ENCODE measurements at places on chromosomes 11 and 22. TPM values are rescaled to one million over a fixed set of nuclear protein-coding genes. Genes with fewer than 3 reads are reported as not detected.

DNA sequence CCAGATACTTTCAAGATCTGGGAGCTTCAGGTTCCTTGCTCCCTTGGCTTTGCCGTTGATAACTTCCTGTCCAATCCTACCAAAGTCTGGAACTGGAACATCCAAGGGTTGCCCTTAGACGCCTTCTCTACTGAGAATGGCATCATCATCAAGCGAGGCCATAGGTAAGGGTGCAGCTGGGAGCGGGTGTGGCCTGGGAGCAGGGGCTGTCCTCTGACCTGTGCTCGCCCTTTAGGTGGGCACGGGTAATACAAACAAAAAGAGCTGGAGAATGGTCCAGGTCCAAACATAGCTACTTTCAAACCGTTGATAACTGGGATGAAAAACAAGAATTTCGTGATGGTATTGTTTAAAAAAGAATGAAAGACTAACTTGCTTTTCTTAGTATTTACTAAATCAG is 25.0 kb downstream of the CASP12 start:
- no peaks in the 10 kb centered on the region for H3K36me3 ChIP-seq
- no peak overlapping the region for H3K4me3 ChIP-seq
- H3K27me3 ChIP-seq = no peaks in the 10 kb centered on the region
- H3K4me1 ChIP-seq = no peaks in the 10 kb centered on the region

- no peaks in the 10 kb centered on the region for H3K27me3 ChIP-seq
- peak overlapping the region; percentile 37 for H3K4me3 ChIP-seq
- peak overlapping the region; percentile 90 for H3K27ac ChIP-seq
- H3K4me1 ChIP-seq = peaks cover 54% of the 10 kb centered on the region
These were observed 17.0 kb upstream of the KCTD14 start for GRCh38 chr11:78039919-78040671.

DNA sequence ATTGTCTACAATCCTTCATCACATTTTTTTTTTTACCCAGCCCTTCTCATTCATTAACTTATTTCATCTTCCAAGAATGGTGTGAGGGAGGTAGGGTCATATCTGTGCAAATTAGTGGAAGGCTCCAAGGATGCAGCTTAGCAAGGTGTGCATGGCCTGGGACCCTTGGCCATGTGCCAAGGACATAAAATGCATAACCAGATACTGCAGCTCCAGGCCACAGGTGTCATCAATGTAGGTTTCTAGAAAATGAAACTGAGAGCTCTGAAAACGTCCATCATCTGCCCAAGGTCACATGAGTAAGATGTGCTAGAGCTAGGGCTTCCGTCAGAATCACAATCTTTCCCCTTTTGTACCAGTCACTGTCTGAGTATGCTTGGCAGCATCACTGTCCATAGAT is 29.8 kb downstream of the ANKK1 start:
- peaks cover 99% of the 10 kb centered on the region for H3K27me3 ChIP-seq
- no peak overlapping the region for H3K4me3 ChIP-seq
- DNase-seq = no peak
- no peaks in the 10 kb centered on the region for H3K4me1 ChIP-seq
- no peak overlapping the region for H3K27ac ChIP-seq
- H3K36me3 ChIP-seq = no peaks in the 10 kb centered on the region

DNA sequence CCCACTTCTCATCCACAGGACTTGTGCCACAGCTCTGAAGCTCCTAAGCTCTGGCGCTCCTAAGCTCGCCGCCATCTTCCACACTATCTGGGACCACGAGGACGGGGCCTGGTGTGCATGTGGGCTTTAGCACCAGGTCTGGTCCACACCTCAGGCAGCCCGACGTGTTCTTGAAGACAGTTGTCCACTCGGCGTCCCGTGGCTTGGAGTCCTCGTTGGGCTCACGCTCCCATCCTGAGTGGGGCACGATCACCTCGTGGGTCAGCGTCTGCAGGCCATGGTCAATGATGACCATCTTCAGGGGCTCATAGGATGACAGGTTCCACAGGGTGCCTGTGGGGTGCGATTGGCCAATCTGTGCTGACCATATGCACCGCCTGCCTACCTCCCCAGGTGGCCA is 37.1 kb upstream of the TXNRD2 start:
- no peak overlapping the region for H3K4me3 ChIP-seq
- no peak overlapping the region for H3K27ac ChIP-seq

DNA sequence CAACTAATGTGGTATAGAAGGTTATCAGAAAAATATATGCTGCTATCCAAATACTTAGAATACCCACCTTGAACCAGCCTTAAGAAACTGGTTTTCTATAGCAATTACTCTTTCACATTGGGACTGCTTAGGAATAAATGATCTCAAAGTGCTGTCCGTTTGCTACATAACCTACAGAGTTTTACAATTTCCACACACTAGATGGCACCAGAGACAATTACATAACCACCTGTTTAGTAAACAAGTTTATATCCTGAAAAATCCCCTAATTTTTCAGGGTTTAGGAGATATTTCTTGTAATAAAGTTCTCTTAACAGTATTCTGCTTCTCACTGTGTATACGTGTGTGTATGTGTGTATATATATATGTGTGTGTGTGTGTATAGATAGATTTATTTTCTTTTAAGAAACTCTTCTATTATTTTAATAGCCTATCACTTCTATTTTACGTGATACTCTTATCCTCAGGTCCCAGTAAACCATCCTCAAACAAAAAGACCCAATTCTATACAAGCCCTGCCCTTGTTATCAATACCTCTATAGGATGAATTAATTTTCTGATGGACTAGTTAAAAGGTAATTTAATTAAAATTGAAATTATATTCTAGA is 6.7 kb upstream of the OR5I1 start:
- DNase-seq = no peak
- H3K36me3 ChIP-seq = no peaks in the 10 kb centered on the region
- H3K4me1 ChIP-seq = no peaks in the 10 kb centered on the region
- H3K4me3 ChIP-seq = no peak overlapping the region

GRCh38 chr11:114163229-114163631 is 103.7 kb downstream of the ZBTB16 start:
- no peaks in the 10 kb centered on the region for H3K36me3 ChIP-seq
- no peak overlapping the region for H3K4me3 ChIP-seq
- H3K27ac ChIP-seq = no peak overlapping the region
- H3K4me1 ChIP-seq = peaks cover 25% of the 10 kb centered on the region

- H3K36me3 ChIP-seq = no peaks in the 10 kb centered on the region
- H3K4me1 ChIP-seq = no peaks in the 10 kb centered on the region
- no peaks in the 10 kb centered on the region for H3K27me3 ChIP-seq
- no peak overlapping the region for H3K27ac ChIP-seq
- no peak for DNase-seq
These were observed 1240.7 kb downstream of the FAM181B start for GRCh38 chr11:81492923-81493445.

GRCh38 chr22:49958931-49959781 is 1.4 kb upstream of the PIM3 start:
- DNase-seq = no peak
- H3K4me3 ChIP-seq = peak overlapping the region; percentile 97
- peaks cover 34% of the 10 kb centered on the region for H3K4me1 ChIP-seq
- peak overlapping the region; percentile 66 for H3K27ac ChIP-seq

GRCh38 chr11:116534270-116534975 is 238.4 kb downstream of the BUD13 start:
- no peak overlapping the region for H3K27ac ChIP-seq
- H3K4me3 ChIP-seq = no peak overlapping the region
- H3K27me3 ChIP-seq = peaks cover 99% of the 10 kb centered on the region

DNA sequence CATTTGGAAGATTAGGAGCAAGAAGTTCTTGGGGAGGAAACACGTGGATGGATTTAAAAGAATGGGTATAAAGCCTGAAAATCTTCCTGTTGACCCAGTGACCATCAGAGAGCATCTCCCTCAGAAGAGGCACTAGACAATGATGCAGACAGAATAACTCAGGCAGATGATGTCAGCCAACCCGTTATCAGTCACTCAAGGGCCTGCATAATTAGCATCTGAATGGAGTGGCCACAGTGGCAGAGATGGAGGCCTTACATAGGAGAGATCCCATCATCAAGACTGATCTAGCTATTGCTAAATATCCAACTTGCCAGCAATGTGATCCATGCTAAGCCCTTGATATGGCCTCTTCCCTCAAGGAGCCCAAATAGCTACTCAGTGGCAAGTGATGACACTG is 70.7 kb upstream of the CD82 start:
- H3K27ac ChIP-seq = no peak overlapping the region
- H3K4me3 ChIP-seq = no peak overlapping the region
- H3K4me1 ChIP-seq = no peaks in the 10 kb centered on the region
- peaks cover 34% of the 10 kb centered on the region for H3K27me3 ChIP-seq
- no peaks in the 10 kb centered on the region for H3K36me3 ChIP-seq
- no peak for DNase-seq

- H3K36me3 ChIP-seq = no peaks in the 10 kb centered on the region
- no peak overlapping the region for H3K4me3 ChIP-seq
- DNase-seq = peak; percentile 89
- peaks cover 32% of the 10 kb centered on the region for H3K4me1 ChIP-seq
- no peaks in the 10 kb centered on the region for H3K27me3 ChIP-seq
- peak overlapping the region; percentile 51 for H3K27ac ChIP-seq
These were observed 27.6 kb upstream of the LRRC10B start for GRCh38 chr11:61480994-61481335.

DNA sequence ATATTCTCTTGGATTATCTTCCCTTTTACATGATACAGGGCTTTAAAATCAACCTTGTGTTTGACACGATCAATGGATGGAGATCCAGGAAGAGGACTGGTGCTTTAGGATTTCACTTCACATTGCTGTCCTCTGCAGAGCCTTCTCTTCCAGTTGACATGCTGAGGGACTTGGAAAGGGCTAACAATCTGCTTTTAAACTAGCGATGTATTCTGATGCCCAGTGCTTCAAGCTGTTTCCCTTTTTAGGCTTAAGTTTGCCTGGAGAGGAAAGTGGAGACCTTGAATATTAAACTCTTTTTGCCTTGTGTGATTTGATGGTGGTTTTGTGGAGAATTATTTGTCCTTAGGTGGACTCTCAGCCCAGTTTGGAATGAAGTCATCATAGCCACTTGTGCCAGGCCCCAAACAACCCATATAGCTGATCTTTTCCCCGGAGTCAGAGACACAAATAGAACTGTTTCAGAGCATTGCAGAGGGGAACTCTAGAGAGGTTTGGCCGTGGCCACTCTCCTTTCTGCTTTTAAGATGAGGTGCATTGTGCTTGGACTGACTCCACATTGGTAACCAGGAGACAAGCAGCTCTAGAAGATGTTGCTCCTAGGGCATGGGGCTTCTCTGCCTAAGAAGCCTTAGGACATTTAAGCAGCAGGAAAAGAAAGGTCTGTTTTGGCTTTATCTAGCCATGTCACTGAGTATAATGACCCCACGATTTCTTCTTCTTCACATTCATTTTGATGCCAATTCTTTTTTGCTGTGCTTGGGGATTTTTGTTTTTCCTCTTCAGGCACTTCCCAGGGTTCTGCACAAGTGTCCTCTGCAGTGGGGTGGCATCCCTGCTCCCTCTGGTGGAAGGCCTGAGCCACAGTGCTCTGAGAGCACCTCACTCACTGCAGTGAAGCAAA is 152.8 kb downstream of the NCAM1 start:
- no peaks in the 10 kb centered on the region for H3K4me1 ChIP-seq
- no peaks in the 10 kb centered on the region for H3K27me3 ChIP-seq
- peak; percentile 49 for DNase-seq
- no peak overlapping the region for H3K4me3 ChIP-seq
- no peaks in the 10 kb centered on the region for H3K36me3 ChIP-seq
- H3K27ac ChIP-seq = no peak overlapping the region

DNA sequence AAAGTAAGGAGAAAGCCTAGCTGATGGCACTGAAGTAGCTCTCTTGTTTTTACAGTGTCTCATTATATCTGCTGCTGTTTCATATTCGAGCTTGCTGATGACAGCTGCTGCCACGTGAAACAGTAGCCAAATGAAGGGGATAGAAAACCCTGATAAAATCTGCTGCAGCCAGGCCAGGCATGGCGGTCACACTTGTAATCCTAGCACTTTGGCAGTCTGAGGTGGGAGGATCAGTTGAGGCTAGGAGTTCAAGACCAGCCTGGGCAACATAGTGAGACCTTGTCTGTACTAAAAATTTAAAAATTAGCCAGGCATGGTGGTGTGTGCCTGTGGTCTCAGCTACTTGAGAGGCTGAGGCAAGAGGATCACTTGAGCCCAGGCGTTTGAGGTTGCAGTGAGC is 13.4 kb downstream of the IFT46 start:
- H3K4me1 ChIP-seq = no peaks in the 10 kb centered on the region
- H3K27me3 ChIP-seq = no peaks in the 10 kb centered on the region
- no peaks in the 10 kb centered on the region for H3K36me3 ChIP-seq

DNA sequence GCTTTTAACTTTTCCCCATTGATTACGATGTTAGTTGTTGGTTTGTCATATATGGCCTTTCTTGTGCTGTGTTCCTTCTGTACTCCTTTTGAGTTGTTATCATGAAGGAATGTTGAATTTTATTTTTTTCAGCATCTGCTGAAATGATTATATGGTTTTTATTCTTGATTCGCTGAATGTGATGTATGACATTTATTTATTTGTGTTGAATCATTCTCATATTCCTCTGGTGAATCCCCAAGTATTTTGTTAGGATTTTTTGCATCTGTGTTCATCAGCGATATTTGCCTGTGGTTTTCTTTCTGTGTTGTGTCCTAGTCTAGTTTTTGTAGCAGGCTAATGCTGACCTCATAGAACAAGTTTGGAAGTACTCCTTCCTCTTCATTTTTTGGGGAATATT is 78.2 kb downstream of the GGT1 start:
- H3K36me3 ChIP-seq = no peaks in the 10 kb centered on the region
- peaks cover 54% of the 10 kb centered on the region for H3K27me3 ChIP-seq
- H3K4me1 ChIP-seq = no peaks in the 10 kb centered on the region
- no peak for DNase-seq
- no peak overlapping the region for H3K4me3 ChIP-seq

GRCh38 chr11:27194976-27195375 is 154.4 kb downstream of the BBOX1 start:
- no peak for DNase-seq
- H3K27ac ChIP-seq = no peak overlapping the region

- H3K4me3 ChIP-seq = no peak overlapping the region
- H3K27ac ChIP-seq = no peak overlapping the region
- DNase-seq = no peak
These were observed 130.6 kb downstream of the ST3GAL4 start for GRCh38 chr11:126485986-126486635.

GRCh38 chr22:50713008-50713385 is 25.0 kb upstream of the ACR start:
- no peaks in the 10 kb centered on the region for H3K4me1 ChIP-seq
- H3K36me3 ChIP-seq = no peaks in the 10 kb centered on the region
- DNase-seq = no peak
- no peak overlapping the region for H3K27ac ChIP-seq
- H3K4me3 ChIP-seq = no peak overlapping the region

GRCh38 chr11:63244862-63245261 is 1.5 kb upstream of the SLC22A25 start:
- H3K4me3 ChIP-seq = no peak overlapping the region
- H3K27ac ChIP-seq = no peak overlapping the region
- DNase-seq = no peak
- H3K36me3 ChIP-seq = no peaks in the 10 kb centered on the region
- peaks cover 37% of the 10 kb centered on the region for H3K27me3 ChIP-seq

GRCh38 chr22:32544953-32545558 is 70.4 kb downstream of the FBXO7 start:
- H3K4me3 ChIP-seq = no peak overlapping the region
- peaks cover 18% of the 10 kb centered on the region for H3K4me1 ChIP-seq
- H3K36me3 ChIP-seq = no peaks in the 10 kb centered on the region
- peak; percentile 33 for DNase-seq
- H3K27me3 ChIP-seq = no peaks in the 10 kb centered on the region

DDTL gene
- not detected for total RNA-seq

CCDC87 gene
- 1.0 TPM for total RNA-seq

KCNJ1 gene
- not detected for total RNA-seq
